ENCODE measurements at places on chromosomes 7 and 10.

DNA sequence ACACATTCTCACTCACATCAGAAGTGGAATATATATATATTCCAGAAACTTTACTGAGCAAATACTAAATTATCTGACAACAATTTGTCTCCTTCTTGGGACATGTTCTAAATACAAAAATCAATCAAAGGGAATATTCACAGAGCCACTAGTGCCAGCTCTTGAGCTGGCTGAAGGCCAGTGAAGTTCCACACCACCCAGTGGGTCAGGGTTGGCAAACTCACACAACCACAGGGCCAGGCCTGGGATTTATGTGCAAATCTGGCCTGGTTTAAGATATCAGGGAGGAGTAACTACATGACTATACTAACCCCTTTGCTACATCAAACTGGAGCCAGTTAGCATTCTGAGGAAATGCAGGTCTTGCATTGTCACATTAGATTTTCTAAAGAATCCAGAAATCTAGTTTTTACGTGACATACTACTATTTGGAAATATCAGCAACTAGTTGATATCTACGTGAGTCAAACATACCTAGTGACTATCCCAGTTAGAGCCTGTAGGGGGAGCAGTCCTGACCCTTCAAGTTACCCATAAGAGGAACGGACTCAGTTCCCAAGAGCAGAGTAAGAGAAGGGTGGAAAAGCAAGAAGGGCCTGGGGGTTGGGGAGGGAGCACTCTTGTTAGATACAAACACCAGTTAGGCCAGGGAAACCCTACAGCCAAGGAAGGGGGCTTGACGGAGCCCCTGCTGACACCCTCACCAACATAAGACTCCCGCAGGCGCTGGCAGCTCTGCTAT lies 600.4 kb downstream of the KCNMA1 start:
- H3K27me3 ChIP-seq = 0 out of 2 replicates have a peak, but pooled peaks cover 2% of the 10 kb centered on the region
- no peaks in the 10 kb centered on the region for H3K4me1 ChIP-seq
- no peak overlapping the region for H3K27ac ChIP-seq
- peak; percentile 9 for DNase-seq

DNA sequence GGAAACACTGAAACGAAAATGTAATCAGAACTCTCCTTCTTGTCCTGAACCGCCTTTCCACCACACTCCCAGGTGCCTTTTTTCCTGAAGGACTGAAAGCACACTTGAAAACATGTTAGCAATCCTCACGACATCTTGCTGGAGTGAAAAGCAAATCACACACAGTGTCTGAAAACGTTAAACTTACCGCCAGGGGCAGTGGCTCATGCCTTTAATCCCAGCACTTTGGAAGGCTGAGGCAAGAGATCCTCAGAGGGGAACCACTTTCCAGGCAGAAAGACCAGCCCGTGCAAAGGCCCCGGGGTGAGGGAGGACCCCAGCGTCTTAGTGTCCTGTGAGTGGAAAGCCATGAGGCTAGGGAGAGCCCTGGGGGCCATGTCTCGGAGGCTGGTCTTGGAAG lies 210.4 kb downstream of the PRPF18 start:
- no peak overlapping the region for H3K4me3 ChIP-seq
- no peaks in the 10 kb centered on the region for H3K27me3 ChIP-seq
- no peak for DNase-seq

GRCh38 chr7:149850716-149851115 lies 12.5 kb downstream of the ZNF862 start:
- H3K27me3 ChIP-seq = no peaks in the 10 kb centered on the region
- H3K27ac ChIP-seq = no peak overlapping the region
- no peak overlapping the region for H3K4me3 ChIP-seq
- DNase-seq = no peak
- peaks cover 33% of the 10 kb centered on the region for H3K4me1 ChIP-seq

DNA sequence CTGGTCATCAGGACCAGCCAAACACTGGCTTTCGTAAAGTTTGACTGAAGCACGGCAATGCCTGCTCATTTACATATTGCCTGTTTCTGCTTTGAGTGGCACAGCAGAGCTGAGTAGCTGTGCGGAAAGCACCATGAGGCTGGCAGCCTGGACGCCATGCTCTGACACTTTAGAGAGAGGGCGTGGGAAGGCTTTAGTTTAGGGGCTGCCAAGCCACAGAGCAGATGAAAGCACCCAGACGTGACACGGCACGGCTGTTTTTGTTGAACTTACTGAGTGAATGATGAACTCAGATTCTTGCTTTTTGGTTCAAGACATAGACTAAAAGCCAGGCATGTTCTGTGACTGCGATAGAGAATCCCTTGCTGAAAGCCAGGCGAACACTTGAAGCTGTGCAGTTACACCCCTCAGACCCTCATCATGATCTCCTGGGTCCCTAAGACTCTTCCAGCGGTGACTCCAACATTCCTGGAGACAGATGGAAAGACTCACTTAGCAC lies 182.1 kb downstream of the ZMYND11 start:
- H3K27me3 ChIP-seq = no peaks in the 10 kb centered on the region
- H3K27ac ChIP-seq = no peak overlapping the region
- DNase-seq = peak; percentile 10
- no peak overlapping the region for H3K4me3 ChIP-seq
- H3K4me1 ChIP-seq = peaks cover 12% of the 10 kb centered on the region

- H3K4me1 ChIP-seq = no peaks in the 10 kb centered on the region
- no peak for DNase-seq
- H3K36me3 ChIP-seq = no peaks in the 10 kb centered on the region
- H3K27ac ChIP-seq = no peak overlapping the region
Observed at GRCh38 chr10:75866300-75866625, 434.8 kb downstream of the LRMDA start.

- H3K36me3 ChIP-seq = peaks cover 58% of the 10 kb centered on the region
- H3K27me3 ChIP-seq = no peaks in the 10 kb centered on the region
- no peak overlapping the region for H3K27ac ChIP-seq
- no peak for DNase-seq
Observed at GRCh38 chr10:33244354-33244967, 90.0 kb downstream of the NRP1 start.

- no peak for DNase-seq
- H3K4me3 ChIP-seq = no peak overlapping the region
- H3K27me3 ChIP-seq = no peaks in the 10 kb centered on the region
- peaks cover 29% of the 10 kb centered on the region for H3K36me3 ChIP-seq
- no peaks in the 10 kb centered on the region for H3K4me1 ChIP-seq
- no peak overlapping the region for H3K27ac ChIP-seq
Observed at GRCh38 chr7:101913851-101914250, 96.4 kb downstream of the CUX1 start.

GRCh38 chr10:24882047-24882698 lies 70.2 kb downstream of the PRTFDC1 start:
- DNase-seq = no peak
- H3K36me3 ChIP-seq = no peaks in the 10 kb centered on the region
- H3K4me3 ChIP-seq = no peak overlapping the region
- peak overlapping the region; percentile 41 for H3K27ac ChIP-seq

DNA sequence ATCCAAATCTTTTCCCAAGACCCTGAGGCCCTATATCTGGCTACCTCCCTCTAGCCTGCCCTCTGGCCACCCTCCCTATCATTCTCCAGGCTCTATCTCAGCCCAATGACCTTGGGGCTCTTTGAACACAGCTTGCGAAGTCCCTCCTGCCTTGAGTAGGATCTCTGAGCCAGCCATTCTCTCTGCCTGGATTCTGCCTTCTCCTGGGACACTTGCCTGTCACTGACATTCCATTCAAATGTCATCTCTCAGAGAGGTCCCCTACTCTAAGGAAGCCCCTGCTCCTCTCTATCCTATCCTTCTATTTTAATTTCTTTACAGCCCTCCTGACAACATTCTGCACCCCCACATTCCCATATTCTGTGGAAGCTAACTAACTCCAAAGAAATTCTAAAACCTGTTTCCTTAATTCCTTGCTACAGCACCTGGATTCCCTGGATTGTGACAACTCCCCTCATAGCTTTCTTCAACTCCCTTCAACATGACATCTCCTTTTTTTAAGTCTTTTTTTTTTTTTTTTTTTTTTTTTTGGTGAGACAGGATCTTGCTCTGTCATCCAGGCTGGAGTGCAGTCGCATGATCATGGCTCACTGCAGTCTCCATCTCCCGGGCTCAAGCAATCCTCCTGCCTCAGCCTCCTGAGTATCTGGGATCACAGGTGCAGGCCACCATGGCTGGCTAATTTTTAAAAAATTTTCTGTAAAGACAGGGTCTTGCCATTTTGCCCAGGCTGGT lies 81.0 kb upstream of the ASAH2 start:
- H3K36me3 ChIP-seq = peaks cover 8% of the 10 kb centered on the region
- DNase-seq = no peak
- H3K4me1 ChIP-seq = peaks cover 17% of the 10 kb centered on the region

DNA sequence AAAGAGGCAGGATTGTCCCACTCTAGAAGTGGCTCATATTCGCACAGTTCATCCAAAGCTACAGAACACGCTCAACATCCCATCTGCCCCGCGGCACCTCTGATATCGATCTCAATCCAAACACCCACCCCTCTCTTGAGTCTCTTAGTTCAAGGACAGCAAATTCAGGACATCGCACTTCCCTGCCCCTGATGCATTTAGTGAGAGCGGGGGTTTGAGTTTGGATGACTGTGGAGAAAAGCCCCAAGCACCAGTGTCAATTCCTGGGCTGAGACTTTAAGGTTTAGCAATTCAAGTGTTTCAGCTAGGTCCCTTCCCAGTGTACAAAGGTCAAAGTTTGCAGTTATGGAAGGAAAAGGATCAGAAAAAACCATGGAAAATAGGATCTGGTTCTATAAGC lies 166.2 kb downstream of the LYZL1 start:
- H3K4me3 ChIP-seq = no peak overlapping the region
- no peaks in the 10 kb centered on the region for H3K27me3 ChIP-seq
- H3K27ac ChIP-seq = no peak overlapping the region
- no peak for DNase-seq

- H3K4me3 ChIP-seq = no peak overlapping the region
- no peaks in the 10 kb centered on the region for H3K27me3 ChIP-seq
- no peaks in the 10 kb centered on the region for H3K36me3 ChIP-seq
- H3K27ac ChIP-seq = no peak overlapping the region
- H3K4me1 ChIP-seq = no peaks in the 10 kb centered on the region
Observed at GRCh38 chr7:5117095-5117970, 71.7 kb downstream of the RBAK start.

- no peaks in the 10 kb centered on the region for H3K4me1 ChIP-seq
- H3K4me3 ChIP-seq = no peak overlapping the region
- no peaks in the 10 kb centered on the region for H3K36me3 ChIP-seq
- DNase-seq = no peak
Observed at GRCh38 chr10:101236376-101237080, 7.3 kb upstream of the LBX1 start.

GRCh38 chr10:24457661-24458318 lies 248.9 kb downstream of the KIAA1217 start:
- H3K27me3 ChIP-seq = no peaks in the 10 kb centered on the region
- no peaks in the 10 kb centered on the region for H3K36me3 ChIP-seq
- no peak overlapping the region for H3K4me3 ChIP-seq
- no peak overlapping the region for H3K27ac ChIP-seq
- DNase-seq = no peak
- peaks cover 4% of the 10 kb centered on the region for H3K4me1 ChIP-seq

- no peak overlapping the region for H3K27ac ChIP-seq
- H3K27me3 ChIP-seq = 0 out of 2 replicates have a peak, but pooled peaks cover 3% of the 10 kb centered on the region
- H3K36me3 ChIP-seq = no peaks in the 10 kb centered on the region
- no peak overlapping the region for H3K4me3 ChIP-seq
- no peaks in the 10 kb centered on the region for H3K4me1 ChIP-seq
Observed at GRCh38 chr7:50333221-50333651, 28.7 kb downstream of the IKZF1 start.

DNA sequence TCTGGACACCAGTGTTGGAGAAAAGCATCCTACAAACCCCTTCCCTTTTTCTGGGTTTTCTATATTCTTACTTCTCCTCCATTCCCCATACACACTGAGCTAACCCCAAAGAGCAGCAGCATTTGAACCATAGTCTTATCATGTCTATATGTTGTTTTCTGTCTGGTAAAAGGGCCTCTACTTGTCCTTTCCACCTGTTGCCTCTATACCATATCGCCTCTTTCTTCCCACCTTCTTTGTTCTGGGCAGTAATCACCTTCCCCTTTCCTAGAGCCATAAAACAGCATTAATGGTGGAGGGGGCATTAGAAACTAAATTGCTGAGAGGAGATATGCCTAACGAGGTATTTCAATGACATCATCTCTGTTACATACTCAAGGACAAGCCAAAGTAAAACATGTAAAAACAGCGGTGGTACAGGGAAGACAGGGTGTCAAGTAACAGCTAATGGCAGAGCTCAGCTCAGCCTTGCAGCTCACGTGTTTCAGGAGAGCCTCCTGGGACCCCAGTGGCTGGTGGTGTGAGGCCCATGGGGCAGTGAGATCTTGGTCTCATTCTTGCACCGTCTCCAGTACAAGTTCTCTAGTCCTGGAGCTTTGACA lies 20.6 kb downstream of the NPY start:
- no peaks in the 10 kb centered on the region for H3K4me1 ChIP-seq
- H3K36me3 ChIP-seq = no peaks in the 10 kb centered on the region
- H3K27me3 ChIP-seq = no peaks in the 10 kb centered on the region

DNA sequence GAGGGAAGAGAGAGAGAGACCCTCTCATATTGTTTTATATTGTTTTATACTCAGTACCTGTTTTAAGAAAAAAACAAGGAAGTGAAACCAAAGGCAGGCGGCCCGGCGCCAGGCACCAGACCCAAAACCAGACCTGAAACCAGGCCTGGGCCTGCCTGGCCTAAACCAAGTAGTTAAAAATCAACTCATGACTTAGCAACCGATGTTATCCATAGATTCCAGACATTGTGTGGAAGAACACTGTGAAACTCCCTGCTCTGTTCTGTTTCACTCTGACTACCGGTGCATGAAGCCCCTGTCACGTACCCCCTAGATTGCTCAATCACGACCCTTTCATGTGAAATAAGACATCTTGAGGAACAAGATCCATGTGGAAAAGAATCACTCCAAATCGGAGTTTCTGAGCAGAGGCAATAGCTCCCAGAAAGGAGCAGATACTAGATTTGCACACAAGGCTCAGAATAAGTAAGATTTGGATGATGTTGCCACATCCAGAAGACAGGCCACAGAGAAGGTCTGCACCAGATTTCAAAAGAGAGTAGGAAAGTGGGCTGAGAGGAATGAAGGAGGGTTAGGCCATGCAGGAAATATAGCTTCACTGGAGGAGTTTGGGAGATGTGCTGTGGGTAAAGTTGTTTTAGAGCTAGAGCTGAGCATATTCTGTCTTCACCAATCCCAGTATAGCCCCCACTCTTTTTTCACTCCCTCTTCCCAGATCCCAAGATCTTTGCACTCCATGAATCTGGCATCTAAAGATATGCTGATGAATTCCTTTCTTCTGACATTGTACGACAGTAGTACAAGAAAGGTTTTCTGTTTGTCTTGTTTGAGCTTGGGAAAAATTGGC lies 8.8 kb upstream of the ZNF248 start:
- H3K4me3 ChIP-seq = no peak overlapping the region
- no peak for DNase-seq
- H3K4me1 ChIP-seq = no peaks in the 10 kb centered on the region
- H3K36me3 ChIP-seq = no peaks in the 10 kb centered on the region

GRCh38 chr10:102633287-102633686 lies 11.0 kb upstream of the TRIM8 start:
- DNase-seq = peak; percentile 61
- H3K36me3 ChIP-seq = no peaks in the 10 kb centered on the region
- H3K27me3 ChIP-seq = no peaks in the 10 kb centered on the region
- H3K4me3 ChIP-seq = no peak overlapping the region
- H3K4me1 ChIP-seq = peaks cover 67% of the 10 kb centered on the region
